ENCODE measurements at places on chromosomes 1 and 21. TPM values are rescaled to one million over a fixed set of nuclear protein-coding genes. Genes with fewer than 3 reads are reported as not detected.

The PRKAA2 gene
- total RNA-seq: 1.9 TPM

The RHEX gene
- total RNA-seq: not detected

The KCNA2 gene
- not detected for total RNA-seq

The BCAR3 gene
- 95.4 TPM for total RNA-seq

The MAEL gene
- not detected for total RNA-seq
